ENCODE measurements at places on chromosomes 3 and 15. TPM values are rescaled to one million over a fixed set of nuclear protein-coding genes. Genes with fewer than 3 reads are reported as not detected.

Gene MTFMT
- 29.1 TPM for total RNA-seq

Gene ZIC1
- total RNA-seq: not detected

Gene ARL6IP5
- 104 TPM for total RNA-seq

- no peaks in the 10 kb centered on the region for H3K36me3 ChIP-seq
- H3K4me3 ChIP-seq: no peak overlapping the region
- peaks cover 47% of the 10 kb centered on the region for H3K4me1 ChIP-seq
- no peak for DNase-seq
- no peaks in the 10 kb centered on the region for H3K27me3 ChIP-seq
- H3K27ac ChIP-seq: peak overlapping the region; percentile 49
Observed at GRCh38 chr3:127707851-127708411, 35.2 kb downstream of the ABTB1 start.

DNA sequence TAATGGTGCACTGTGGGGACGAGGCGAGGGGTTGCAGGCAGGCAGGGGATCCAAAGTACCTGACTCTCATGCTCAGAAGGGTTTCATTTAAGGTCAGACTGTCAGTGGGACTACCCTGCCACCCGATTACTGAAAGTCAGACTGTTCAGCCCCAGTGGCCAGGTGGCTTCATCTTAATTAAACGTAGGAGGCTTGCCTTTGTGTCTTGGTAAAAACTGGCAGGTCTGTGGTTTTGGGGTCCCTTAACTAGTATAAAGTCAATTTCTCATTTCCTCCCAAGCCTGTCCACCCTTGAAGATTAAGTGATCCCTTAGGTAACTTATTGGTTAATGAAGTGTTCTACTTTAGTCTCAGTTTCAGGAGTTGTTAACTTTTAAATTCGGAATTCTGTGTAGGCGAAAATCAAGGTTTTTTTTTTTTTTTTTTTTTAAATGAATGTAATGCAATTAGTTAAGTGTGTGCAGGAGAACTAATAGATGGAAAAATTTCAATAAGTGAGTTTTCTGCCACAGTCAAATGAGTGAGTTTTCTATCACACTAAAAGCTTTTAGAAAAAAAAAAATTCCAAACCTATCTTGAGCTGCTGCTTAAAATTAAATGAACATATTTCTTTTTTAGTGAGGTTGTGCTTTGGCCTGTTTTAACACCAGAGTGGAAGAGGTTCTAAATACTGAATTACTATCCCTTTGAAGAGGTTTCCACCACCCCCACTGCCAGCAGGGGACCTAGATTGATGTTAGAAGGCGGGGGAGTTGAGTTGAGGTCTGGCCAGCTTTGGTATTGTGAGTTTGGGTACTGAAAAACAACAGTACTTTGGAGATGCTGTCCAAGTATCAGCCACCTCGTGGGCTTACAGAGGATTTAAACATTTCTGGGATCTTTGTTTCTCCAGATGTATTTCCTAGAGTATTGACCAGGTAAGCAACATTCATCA is 15.2 kb downstream of the ITPR1 start:
- DNase-seq: no peak
- H3K36me3 ChIP-seq: no peaks in the 10 kb centered on the region
- no peak overlapping the region for H3K4me3 ChIP-seq

- H3K27me3 ChIP-seq: no peaks in the 10 kb centered on the region
- peak overlapping the region; percentile 12 for H3K4me3 ChIP-seq
- peak overlapping the region; percentile 60 for H3K27ac ChIP-seq
- H3K36me3 ChIP-seq: no peaks in the 10 kb centered on the region
- no peak for DNase-seq
Observed at GRCh38 chr15:38069511-38070011, 135.1 kb downstream of the TMCO5A start.

DNA sequence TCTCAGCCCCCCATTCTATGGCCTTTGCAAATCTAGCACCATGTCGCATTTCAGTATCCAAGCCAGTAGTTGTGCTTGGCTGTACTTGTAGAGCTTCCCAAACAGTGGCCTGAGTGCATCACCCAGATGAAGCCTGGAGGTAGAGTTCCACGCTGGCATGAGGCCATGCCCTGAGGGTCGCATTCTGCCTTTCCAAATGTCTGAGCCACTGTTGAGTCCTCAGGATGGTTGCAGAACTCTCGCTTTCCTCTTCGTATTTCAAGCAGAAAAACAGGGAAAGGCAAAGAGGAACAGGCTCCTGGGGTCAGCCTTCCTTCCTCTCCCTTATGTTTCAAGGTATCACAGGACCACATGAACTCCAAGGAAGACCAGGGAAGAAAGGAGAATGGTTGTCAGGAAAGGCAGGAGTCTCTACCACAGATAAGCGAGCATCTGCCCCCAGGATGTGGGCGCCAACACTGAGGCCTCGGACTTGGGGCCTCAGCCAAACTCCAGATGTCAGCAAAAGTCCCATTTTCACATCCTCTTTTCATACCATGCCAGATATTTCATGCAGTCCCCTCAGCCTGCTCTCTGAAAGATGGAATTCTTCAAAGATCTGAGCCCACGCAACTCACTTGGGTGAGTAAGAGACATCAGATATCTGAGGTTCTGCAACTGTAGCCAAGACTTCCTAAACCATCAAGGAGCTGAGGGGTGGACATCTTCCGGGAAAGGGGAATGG is 19.4 kb upstream of the PRR20G start:
- H3K4me3 ChIP-seq: no peak overlapping the region
- H3K27me3 ChIP-seq: no peaks in the 10 kb centered on the region
- H3K4me1 ChIP-seq: no peaks in the 10 kb centered on the region

GRCh38 chr3:187976365-187976900 is 177.5 kb upstream of the LPP start:
- H3K36me3 ChIP-seq: no peaks in the 10 kb centered on the region
- H3K4me3 ChIP-seq: no peak overlapping the region
- peaks cover 12% of the 10 kb centered on the region for H3K4me1 ChIP-seq

DNA sequence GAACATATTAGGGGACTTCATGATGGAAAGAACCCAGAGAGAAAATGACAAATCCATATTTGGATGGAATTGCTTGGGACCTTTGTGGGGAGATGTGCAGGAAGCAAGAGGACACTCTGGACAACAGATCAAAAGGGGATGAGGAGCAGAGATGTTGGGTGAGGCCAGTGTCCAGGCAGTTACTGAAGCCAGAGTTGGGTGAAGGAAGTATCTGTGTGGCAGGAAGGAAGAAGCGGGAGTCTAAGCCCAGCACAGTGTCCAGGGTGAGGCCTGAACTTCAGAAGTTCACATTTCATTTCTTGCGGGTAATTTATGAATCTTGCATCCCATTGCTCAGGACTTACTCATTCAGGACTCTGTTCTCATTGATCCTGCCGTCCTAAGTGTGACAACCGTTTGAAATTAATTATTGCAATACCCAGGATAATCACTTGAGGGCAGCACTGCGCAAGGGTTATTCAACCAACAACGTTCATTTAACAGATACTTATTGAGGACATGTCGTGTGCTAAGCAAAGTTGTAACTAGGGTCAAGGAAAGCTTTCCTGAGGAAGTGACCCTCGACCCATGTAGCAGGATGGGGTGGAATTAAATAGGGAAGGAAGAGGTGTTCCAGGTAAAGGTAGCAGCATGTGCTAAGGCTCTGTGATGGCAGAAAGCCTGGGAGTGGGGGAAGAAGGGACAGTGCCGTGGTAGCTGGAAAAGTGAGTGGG is 61.3 kb upstream of the CMTM8 start:
- no peak overlapping the region for H3K27ac ChIP-seq
- DNase-seq: no peak
- H3K4me3 ChIP-seq: no peak overlapping the region
- no peaks in the 10 kb centered on the region for H3K36me3 ChIP-seq
- no peaks in the 10 kb centered on the region for H3K27me3 ChIP-seq

GRCh38 chr15:63833021-63833696 is 589 bp downstream of the HERC1 start:
- peak overlapping the region; percentile 79 for H3K4me3 ChIP-seq
- H3K36me3 ChIP-seq: no peaks in the 10 kb centered on the region
- H3K27ac ChIP-seq: peak overlapping the region; percentile 93
- H3K27me3 ChIP-seq: no peaks in the 10 kb centered on the region
- H3K4me1 ChIP-seq: peaks cover 17% of the 10 kb centered on the region

- H3K4me3 ChIP-seq: no peak overlapping the region
- H3K27me3 ChIP-seq: no peaks in the 10 kb centered on the region
- peaks cover 9% of the 10 kb centered on the region for H3K4me1 ChIP-seq
- peaks cover 11% of the 10 kb centered on the region for H3K36me3 ChIP-seq
- no peak for DNase-seq
- no peak overlapping the region for H3K27ac ChIP-seq
Observed at GRCh38 chr3:184954251-184954650, 142.3 kb downstream of the VPS8 start.

DNA sequence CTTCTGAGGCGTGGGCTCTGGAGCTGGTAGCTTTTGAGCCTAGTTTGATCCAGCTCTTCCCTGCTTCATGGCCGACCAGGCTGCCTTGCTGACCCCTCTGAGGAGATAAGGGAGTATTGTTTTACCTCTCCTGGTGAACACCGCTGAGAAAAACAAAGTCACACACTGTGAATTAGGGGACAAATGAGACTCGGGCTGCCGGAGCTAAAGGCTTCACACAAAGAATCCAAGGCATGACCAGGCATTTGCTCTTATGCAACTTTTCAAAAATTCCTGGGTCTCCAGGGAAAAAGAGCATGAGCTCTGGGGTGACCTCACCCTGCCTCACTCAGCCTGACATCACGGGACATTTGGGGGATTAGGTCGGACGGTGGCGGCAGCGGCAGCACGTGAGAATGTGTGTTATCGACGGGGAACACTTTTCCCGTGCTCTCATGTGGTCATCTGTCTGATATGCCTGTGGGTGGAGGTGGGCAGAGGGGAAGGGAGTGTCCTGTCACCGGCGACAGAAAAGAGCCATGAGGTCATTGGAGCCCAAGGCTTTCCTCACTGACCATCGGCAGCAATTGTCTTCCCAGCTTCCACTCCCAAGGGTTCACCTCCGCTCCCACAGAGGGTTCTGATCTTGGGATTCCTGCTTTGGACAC is 61.0 kb downstream of the TMEM44 start:
- peak overlapping the region; percentile 28 for H3K27ac ChIP-seq
- no peak overlapping the region for H3K4me3 ChIP-seq
- peaks cover 17% of the 10 kb centered on the region for H3K4me1 ChIP-seq
- H3K36me3 ChIP-seq: no peaks in the 10 kb centered on the region
- H3K27me3 ChIP-seq: peaks cover 19% of the 10 kb centered on the region

DNA sequence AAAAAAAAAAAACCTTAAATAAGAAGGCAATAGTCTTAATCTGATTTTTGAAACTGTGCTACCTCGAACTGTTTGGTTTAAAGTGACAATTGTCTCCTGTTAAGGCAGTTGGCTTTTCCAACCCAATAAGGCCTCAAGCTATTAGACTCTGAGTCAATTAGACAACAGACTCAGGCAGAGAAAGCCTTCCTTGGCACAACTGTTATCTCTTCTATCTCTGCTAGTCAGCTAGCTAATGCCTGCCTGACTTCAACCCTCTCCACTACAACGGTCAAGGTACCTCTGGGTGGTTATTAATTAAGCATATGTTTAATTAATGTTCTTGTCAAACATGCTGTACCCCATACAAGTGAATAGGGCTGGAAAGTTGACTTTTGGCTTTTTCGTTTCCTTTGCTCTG is 110.2 kb upstream of the NLGN1 start:
- H3K27me3 ChIP-seq: no peaks in the 10 kb centered on the region
- H3K4me3 ChIP-seq: no peak overlapping the region
- no peaks in the 10 kb centered on the region for H3K36me3 ChIP-seq

DNA sequence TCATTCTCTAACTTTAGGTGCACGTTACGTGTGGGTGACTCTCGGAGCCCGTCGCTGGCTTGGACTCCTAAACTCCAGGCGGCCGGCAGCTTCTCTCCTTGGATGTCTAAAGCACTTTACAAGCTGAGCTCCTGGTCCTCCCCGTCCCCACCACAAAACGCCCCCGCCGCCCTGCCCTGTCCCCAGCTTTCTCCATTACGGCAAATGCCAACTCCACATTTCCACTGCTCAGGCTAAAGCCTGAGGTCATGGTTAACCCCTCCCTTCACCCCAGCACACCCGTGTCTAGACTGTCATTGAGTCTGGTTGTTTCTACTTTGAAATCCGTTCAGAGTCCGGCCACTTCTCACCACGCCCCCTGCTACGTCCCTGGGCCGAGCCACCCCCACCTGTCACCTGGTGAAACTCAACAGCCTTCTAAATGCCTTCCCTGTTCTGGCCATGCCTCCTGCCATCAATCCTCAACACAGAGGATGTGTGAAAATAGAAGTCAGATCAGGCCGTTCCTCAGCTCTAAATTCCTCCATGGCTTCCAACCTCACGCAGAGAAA is 8.1 kb upstream of the PCSK6 start:
- DNase-seq: peak; percentile 80
- no peaks in the 10 kb centered on the region for H3K36me3 ChIP-seq
- no peak overlapping the region for H3K4me3 ChIP-seq
- H3K27ac ChIP-seq: no peak overlapping the region

- no peaks in the 10 kb centered on the region for H3K4me1 ChIP-seq
- no peak for DNase-seq
- H3K27ac ChIP-seq: no peak overlapping the region
- H3K27me3 ChIP-seq: no peaks in the 10 kb centered on the region
- no peaks in the 10 kb centered on the region for H3K36me3 ChIP-seq
Observed at GRCh38 chr3:70387889-70388288, 75.5 kb upstream of the MDFIC2 start.

GRCh38 chr15:26870346-26870745 is 3.5 kb downstream of the GABRA5 start:
- no peak for DNase-seq
- no peak overlapping the region for H3K4me3 ChIP-seq
- no peaks in the 10 kb centered on the region for H3K27me3 ChIP-seq
- no peak overlapping the region for H3K27ac ChIP-seq
- H3K4me1 ChIP-seq: peaks cover 5% of the 10 kb centered on the region

- DNase-seq: no peak
- no peaks in the 10 kb centered on the region for H3K36me3 ChIP-seq
- no peaks in the 10 kb centered on the region for H3K27me3 ChIP-seq
- no peak overlapping the region for H3K4me3 ChIP-seq
- no peaks in the 10 kb centered on the region for H3K4me1 ChIP-seq
Observed at GRCh38 chr3:34782871-34783270, 856.5 kb upstream of the ARPP21 start.

GRCh38 chr3:59994732-59995304 is 945.0 kb upstream of the CFAP20DC start:
- no peaks in the 10 kb centered on the region for H3K4me1 ChIP-seq
- no peaks in the 10 kb centered on the region for H3K27me3 ChIP-seq
- no peaks in the 10 kb centered on the region for H3K36me3 ChIP-seq
- H3K27ac ChIP-seq: no peak overlapping the region
- no peak for DNase-seq

GRCh38 chr3:17059989-17060550 is 175.3 kb downstream of the PLCL2 start:
- H3K27me3 ChIP-seq: no peaks in the 10 kb centered on the region
- no peak for DNase-seq
- H3K27ac ChIP-seq: no peak overlapping the region
- peaks cover 9% of the 10 kb centered on the region for H3K4me1 ChIP-seq
- H3K4me3 ChIP-seq: no peak overlapping the region
